HFFc6 (cell line): ENCODE measurements at places on chromosomes 16 and 17.

DNA sequence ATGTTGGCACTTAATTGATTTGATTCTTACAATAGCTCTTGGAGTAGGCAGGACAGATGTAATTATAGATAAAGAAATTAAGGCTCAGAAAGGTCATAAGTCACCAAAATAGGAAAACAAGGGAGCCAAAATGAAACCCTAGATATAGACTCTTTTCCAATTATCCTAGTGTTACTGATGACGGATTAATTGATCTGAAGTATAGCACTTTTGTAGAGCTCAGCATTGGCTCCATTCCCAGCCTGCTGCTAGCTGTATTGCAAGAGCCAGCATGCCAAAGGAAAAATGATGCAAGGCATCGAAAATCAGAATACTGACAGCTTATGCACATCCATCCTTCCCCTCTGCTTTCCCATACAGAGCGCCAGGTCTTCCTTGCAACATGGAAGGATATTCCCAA lies 21.6 kb upstream of the RASL10B start:
- no peak for DNase-seq

GRCh38 chr16:12902511-12903372 lies 1.3 kb downstream of the SHISA9 start:
- DNase-seq = no peak

GRCh38 chr17:81984773-81985410 lies 7.5 kb downstream of the ASPSCR1 start:
- no peak for DNase-seq

GRCh38 chr16:14564861-14565687 lies 65.0 kb downstream of the PARN start:
- DNase-seq = peak; percentile 32

DNA sequence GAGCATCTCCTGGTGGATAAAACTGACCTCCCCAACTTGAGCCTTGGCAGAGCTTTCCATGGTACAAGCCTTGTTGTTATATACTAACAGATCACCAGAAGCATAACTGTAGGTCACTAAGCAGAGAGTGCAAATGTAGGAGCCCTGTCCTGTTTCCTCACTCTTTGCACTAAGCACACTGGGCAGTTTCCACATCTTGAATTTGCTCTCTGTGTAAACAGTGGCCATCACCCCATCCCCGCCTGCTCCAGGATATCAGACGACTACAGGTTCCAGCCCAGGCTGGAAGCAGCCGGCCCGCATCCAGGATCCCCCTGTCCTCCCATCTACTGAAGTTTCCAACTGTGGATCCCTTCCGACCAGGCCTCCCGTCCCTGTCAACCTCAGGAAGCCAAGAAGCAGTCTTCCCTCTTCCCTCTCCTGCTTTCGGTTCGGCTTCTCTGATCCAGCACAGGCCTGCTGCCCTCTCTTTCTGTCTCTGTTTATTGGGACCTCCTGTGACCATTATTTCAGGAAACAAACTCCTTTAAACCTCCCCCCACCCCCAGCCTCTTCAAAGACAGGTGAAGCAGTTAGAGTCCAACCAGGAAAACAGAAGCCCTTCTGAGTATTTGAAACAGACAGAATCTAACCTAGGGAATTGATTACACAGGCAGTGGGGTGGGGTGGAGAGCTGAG lies 22.6 kb upstream of the CACNG4 start:
- DNase-seq = no peak

DNA sequence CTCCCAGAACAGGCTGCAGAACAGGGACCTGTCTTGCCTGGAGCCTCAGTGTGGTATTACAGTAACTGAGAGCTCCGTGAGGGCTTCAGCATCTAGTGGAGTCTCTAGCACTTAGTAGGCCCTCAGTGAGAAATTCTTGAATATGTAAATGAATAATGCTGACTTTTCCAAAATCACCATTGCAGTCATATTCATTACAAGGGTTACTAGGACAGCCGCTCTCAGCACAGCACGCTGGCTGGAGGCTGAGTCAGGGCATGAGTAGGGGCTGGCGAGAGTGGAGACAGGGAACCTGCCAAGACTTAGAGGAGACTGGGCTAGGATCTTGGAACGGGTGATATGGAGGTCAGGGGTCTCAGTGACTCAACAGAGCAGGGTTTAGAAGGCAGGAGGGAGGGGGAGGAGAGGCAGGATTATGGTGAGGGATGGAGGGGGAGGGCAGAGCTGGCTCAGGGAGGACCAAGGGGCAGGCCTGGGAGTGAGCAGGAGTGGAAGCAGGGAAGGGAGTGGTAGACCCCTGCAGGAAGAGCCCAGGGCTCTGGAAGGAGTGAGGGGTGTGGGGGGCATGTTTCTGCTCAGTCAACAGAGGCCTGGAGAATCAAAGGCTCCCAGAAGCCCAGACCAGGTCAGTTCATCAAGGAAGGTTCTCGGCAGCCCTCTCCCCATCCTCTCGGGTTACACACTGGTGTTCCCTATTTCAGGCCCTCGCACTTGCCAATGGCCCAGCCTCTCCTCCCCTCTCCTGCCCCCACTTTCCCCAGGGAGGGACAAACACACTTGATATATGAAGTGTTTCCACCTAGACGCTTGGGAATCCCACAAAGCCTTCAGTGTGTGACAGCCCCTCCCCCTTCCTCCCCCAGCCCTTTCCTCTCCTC lies 42.3 kb downstream of the FZD2 start:
- DNase-seq = peak; percentile 81

DNA sequence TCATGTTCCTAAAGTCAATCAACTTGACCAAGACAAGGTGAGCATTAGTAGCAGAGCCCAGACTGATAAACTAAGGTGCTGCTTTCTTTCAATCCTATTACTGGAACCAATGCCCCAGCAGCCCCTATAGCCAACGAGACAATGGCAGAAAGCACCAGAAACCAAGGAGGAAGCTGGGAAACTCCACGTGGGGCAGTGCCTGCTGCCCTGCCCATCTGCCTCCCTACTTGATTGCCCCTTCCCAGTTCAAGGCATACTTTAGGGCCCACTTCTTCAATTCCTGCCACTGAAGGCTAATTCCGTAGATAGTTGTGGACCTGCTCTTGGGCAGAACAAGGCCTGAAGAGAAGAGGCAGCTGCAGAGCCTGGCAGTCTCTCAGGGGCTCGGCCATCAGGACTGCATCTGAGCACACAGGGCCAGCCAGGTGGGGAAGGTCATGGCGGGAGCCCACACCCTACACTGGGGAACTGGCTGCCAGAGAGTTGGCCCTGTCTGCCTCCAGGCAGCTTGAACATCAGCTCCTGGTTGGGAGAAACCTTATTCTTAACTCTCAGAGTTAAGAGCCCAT lies 30.9 kb downstream of the WSB1 start:
- DNase-seq = no peak

DNA sequence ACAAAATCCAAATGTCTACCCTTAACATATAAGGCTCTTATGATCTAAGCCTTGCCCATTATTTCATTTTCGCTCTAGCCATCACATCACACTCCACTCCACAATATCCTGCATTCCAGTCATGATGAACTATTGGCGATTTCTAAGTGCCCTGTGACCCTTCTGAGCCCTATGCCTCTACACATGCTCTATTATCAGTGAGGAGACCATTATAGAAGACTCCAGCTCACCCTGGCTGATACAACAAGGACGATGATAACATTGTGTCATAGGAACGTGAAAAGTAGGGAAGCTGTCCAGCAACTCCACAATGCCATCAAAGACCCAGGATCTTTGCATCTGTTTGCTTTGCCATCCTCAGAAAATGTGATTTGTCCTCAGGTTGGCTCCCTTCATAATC lies 29.6 kb upstream of the GNAO1 start:
- DNase-seq = no peak

GRCh38 chr17:3935140-3935542 lies 18.9 kb upstream of the P2RX1 start:
- peak; percentile 45 for DNase-seq

DNA sequence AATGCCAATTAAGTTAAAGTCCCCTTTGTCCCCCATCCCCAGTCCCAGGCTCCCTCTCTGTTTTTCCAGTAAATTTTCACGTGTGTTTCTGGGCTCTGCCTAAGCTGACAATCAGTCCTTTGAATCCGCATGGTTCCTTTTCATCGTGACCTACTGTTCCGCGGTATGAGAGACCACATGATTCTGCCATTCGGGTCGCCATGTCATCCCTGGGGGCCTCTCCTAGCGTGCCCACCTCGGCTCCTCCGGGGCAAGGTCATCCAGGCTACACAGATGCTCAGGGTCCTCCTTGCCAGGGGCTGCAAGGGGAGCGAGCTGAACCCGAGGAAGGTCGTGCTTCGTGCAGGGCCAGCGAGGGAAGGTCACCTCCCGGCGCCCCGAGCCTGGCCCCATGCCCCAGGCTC lies 157.6 kb downstream of the RAB11FIP4 start:
- DNase-seq = no peak

GRCh38 chr17:19348806-19349205 lies 13.7 kb downstream of the B9D1 start:
- no peak for DNase-seq

DNA sequence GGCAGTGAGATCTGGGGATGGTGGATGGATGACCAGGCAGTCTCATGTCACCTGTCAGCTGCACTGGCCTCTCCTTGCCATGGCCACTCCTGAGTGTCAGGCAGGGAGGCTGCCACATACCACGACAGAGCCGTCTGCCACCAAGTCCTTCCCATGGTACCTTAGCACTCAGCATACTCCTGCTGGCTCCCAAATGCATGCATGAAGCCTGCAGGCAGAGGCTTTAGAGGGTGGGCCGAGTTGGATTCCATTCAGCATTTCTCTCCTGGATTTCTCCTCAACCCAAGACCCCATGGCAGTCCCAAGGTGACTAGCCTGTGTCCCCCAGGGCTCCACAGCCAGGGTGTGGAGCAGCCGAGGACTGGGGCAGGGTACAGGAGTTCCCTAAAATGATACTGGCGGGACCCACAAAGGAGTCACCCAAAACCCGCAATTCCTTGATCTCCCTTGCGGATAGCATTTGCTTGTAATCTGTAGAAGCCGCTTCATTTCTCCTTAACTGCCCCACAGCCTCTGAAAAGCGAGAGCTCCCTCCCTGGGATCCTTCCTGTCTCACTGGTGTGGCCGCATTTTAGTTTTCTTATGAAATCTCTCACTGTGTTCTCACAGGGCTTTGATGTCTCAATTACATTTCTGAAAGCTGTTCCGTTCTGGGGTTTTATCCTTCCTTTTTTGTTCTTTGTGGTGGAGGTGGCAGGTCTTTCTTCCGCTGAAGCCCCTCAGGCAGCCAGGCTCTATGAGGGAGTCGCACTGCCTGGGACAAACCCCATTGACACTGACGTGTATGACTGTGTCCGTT lies 141.4 kb downstream of the SOCS1 start:
- no peak for DNase-seq

DNA sequence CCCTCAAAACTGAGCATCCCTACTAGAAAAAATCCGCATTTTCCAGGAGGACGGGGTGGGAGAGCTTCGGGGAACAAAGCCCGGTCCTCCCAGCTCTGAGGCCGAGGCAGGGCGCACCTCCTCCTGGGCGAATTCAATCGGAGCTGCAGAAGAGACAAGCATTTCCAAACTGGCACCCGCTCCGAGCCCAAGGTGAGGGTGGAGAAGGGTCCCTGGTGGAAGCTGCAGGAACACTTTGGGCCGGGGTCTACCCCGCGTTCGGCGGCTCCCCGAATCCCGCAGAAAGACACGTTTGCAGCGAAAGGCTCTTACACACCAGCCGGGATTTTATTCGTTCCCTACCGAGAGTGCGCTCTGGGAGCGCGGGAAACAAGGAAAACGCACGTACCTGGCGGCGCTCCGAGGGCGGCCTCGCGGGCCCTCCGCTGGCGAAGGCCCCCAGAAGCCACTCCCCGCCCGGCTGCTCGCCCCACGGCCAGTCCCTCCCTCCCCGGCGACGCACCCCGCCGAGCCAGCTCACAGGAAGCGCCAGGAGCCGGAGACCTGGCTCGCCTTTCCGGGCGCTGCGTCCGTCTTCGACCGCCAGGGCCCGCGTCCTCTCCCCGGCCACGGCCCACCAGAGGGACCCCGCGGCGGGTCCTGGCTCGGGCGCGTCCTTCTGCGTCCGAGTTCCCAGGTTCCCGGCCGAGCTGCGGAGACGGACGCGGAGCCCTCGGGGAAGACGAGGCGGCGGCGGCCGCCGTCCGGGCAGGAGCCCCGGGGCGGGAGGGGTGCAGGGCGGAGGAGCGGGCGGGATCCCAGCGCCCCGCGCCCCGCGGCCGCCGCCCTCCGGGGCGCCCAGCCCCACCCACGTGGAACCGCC lies 49.8 kb upstream of the BAHCC1 start:
- peak; percentile 93 for DNase-seq

- DNase-seq = no peak
Measured at GRCh38 chr16:4855371-4855770, 8.1 kb downstream of the UBN1 start.

- DNase-seq = no peak
Measured at GRCh38 chr16:89893642-89894548, 20.5 kb downstream of the TCF25 start.

- no peak for DNase-seq
Measured at GRCh38 chr16:47060596-47060995, 83.1 kb downstream of the NETO2 start.

DNA sequence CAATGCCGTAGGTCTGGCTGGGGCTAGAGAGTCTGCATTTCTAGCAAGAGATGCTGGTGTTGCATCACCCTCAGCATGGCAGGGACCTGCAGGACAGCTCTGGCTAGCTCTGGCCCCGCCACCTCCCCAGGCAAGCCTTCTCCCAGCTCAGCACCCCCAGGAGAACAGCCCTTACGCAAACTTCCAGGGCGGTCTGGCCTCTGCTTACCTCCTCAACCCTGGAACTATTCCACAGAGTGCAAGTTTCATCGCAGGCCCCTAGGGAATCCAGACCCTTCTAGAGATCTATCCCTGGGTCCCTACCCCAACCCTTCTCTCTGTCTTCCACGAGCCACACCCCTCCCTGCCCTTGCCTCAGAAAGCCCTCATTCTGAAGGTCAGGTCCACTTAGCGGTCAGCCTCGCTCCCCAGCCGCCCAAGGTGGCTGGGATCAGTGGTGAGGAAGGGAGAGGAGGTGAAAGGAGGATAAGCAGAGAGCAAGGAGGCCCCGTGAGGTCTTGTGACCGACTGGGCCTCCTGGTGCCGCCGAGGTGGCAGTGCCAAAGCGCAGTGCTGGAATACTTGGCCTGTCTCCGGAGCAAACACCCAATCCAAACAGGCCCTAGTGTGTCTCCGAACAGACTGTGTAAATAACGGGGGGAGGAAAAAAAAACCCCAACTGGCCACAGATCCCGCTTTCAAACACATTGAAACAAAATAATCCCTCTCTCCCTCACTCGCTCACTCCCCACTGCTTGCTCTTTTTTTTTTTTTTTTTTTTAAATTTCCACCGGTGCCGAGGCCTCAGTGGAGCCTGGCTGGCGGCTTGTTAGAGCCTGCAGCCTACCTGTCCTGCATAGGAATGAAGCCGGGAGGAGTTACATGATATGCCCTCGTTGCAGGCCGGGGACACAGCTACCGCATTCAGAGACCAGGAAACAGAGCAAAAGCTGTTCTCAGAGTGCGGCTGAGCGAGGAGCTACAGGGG lies 380.9 kb downstream of the SOX9 start:
- no peak for DNase-seq
